ENCODE measurements at places on chromosomes 1 and 21. TPM values are rescaled to one million over a fixed set of nuclear protein-coding genes. Genes with fewer than 3 reads are reported as not detected.

Gene CFHR4
- total RNA-seq: not detected

Gene TMCO2
- 0.50 TPM for total RNA-seq

Gene TNNI3K
- 0.52 TPM for total RNA-seq

Gene NBPF6
- total RNA-seq: not detected

Gene VSIG8
- total RNA-seq: not detected
